Astrocyte of the hippocampus (primary cell): ENCODE measurements at places on chromosomes 1 and 21.

DNA sequence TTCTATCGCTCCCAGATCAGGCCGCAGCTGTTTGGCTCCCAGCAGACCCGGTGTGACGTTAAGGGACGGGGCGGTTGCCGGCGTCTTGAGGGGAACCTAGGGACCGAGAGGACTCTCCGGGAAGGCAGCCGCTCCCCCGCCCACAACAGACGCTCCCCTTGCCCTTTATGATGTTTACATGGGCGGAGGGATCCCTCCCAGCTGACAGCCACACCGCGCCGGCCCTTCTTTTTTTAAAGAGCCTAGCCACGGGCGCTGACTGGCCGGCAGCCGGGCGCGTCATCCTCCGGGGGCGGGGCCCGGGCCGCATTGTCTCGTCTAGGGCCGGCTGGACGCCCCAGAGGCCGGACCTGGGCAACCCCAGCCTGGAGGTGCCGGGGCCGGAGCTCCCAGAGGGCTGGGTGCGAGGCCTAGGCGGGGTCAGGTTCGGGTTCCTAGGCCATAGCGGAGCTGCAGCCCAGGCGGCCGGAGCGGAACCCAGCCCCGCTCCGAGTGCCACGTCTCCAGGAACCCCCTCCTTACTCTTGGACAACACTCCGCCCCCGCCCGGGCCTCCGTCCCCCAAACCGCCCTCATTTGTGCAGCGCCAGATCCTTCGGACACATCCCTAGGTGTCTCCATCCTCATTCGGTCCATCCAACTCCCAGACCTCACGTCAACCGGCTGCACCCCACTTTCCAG is at the start of gene PCAT6:
Gene PCAT6 (plus strand): TSS at position 340 of the 681 bp plus-strand sequence.
- peak; percentile 98 for DNase-seq

DNA sequence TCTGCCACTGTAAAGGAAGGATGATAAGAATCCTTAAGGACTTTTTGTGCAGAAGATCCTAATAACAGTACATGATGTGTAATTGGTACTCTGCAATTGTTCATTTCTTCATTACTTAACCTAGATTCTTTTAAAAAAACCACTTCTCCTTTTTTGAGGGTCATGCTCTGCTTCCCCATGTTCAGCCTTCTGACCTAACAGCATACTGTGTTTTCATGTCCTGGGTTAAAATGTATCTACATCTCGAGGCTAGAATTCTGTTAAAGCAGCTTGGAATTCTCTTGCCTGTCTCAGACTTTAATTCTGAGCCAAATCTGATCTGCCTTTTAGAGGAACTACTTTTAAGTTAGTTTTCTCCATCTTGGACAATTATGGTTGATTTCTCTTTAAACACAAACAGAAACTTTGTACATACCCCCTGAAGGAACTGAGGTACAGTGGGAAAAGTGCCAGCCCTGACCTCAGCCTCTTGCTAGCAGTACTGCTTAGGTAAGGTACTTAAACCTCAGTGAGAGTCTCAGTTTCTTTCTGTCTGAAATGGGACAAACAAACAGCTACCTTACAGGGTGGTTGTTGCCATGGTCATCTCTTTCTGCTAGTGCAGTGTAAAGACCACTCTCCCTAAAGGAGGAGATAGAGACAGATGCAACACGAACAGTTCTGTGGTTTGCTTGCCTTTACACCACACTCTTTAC is 103.2 kb upstream of the DYNLT5 start:
- no peak for DNase-seq

- no peak for DNase-seq
Measured at GRCh38 chr1:41936107-41936506, 17.4 kb upstream of the HIVEP3 start.

DNA sequence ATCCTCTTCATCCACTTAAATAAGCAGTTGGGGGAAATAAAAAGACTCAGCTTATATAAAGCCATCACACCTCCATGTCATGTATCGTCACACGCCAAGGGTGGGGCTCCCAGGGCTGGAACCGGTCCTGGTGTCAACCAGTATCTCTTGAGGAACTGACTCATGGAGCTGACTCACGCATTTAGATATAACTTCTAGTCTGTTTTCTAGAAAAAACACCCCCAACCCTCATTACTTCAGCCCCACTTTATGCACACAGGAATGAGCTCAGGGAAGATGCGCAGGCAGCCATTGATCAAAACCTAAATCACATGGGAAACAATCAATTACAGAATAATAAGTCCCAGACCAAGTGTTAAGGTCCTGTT is 6.9 kb upstream of the IL22RA1 start:
- DNase-seq: peak; percentile 22

DNA sequence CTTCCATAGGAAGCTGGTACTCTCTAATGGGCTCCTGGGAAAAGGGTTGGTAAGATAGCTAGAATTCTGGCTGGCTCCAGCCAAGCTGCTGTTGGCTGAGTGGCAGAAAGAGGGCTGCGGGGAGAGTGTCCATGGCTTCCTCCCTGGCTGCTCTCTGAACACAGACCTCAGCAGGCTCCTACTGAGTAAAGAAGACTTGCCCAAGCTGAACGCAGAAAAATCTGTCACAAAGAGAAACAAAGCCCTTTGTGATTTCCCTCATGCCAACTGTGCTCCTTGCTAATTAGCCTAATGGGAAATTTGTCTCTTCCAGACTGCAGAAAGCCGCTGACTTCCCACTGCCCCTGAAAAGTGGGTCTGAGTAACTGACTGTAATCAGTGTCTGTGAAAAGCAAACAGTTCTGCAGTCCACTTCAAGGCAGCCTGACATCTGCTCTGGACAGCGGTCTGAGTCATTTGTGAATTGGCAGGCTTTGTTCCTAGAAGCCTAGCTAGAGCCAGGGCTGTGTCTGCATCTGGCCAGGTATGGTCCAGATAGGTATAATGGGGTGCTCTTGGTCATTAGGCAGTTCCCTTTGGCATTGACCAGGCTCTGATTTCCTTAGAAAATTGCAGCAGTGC is 282.8 kb downstream of the ZNF648 start:
- DNase-seq: peak; percentile 75

- no peak for DNase-seq
Measured at GRCh38 chr1:12629511-12629956, 11.5 kb upstream of the DHRS3 start.

DNA sequence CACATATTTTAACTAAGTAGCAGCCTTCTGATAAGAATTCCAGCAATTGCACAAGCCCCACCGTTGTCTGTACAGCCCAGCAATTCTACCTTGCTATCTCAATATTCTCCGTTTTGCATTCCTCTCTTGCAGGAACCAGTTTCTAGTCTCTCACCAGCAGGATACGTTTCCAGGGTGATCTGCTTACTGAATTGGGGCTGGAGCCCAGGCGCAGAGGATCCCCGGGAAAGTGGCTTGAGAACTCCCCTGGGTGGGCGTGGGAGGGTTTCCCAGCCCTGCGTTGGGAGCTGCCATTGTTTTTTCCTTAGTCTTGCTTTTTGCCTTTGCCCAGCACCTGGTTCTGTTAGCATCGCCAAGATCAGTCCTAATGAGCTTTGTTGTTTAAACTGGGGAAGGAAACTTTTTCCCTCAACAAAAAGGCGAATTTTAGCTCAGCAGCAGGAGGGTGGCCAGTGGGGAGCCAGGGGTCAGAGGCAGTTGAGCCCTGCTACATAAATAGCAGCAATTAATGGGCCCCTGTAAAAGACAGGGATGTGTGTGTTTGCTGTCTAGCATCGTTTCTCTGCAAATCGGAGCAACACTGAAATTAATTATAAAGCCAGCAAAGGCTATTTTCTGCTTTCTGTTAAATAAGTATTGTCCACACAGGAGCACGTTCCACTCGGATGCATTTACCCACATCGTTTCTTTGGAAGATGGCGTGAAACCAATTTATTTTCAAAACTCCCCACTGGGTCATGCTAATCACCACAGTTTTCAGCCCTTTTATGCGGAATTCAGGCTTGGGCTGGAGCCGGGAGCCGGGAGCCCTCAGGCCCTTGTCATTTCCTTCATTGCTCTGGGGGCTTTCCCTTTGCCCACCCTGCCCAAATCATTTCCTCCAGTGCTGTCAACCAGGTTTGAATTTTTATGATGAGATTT is 36.6 kb downstream of the HUNK start:
- DNase-seq: peak; percentile 32

DNA sequence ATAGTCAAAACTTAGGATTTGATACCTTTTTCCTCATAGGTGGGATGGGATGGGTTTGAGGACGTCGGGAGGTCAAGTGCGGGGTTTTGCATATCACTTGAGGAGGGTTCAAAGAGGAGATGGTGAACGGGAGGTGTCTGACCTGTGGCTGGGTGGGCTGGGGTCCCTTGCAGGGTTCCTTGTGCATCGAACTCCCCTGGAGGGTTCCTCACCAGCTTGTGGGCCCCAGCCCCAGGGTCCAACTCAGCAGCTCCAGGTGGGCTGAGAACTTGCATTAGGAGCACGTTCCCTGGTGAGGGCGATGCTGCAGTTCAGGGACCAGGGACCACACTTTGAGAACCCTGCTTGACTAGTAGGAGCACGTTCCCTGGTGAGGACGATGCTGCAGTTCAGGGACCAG is 23.2 kb downstream of the TRPM2 start:
- no peak for DNase-seq

GRCh38 chr1:50873458-50874187 is 86.4 kb downstream of the FAF1 start:
- peak; percentile 83 for DNase-seq

GRCh38 chr1:228508840-228509415 is 21.7 kb downstream of the RNF187 start:
- DNase-seq: no peak

- DNase-seq: no peak
Measured at GRCh38 chr21:14589855-14590563, 43.9 kb upstream of the SAMSN1 start.

DNA sequence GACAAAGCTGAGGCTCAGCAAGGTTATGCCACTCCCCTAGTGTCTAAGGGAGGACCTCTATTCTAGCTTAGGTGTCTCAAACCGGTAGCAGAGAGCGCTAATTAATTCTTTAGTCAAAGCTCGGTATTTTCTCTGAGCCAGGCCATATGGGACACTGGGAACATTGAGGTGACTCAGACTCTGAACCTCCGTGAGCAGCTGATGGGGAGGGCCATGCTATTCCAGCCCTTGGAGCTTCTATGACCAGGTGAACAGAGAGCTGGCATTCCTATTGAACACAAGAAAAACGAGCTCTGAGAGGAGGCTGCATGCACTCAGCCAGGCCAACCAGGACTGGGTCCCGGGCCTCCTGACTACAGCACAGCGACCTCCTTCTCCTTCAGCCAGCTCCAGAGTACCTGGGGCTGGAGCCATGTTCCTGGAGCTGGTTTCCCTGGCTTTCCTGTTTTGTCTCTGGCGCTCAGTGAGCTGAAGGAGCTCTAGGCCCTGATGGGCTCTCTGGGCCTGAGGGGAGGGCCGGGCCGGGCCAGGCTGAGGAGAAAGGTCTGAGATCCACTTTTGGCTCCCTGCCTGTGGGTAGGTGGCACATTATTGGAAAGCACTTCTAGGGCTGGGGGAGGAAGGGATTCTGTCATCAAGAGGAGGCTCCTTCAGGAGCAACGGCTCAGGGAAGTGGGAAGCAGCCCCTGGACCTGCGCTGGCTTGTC is 37.0 kb downstream of the SLC9A1 start:
- peak; percentile 57 for DNase-seq

- DNase-seq: no peak
Measured at GRCh38 chr1:69110851-69111250, 456.9 kb upstream of the LRRC7 start.
